ENCODE measurements at places on chromosomes 13 and 19.
A peak's percentile ranks its signal among the peaks of the same experiment; 100 is the strongest.

DNA sequence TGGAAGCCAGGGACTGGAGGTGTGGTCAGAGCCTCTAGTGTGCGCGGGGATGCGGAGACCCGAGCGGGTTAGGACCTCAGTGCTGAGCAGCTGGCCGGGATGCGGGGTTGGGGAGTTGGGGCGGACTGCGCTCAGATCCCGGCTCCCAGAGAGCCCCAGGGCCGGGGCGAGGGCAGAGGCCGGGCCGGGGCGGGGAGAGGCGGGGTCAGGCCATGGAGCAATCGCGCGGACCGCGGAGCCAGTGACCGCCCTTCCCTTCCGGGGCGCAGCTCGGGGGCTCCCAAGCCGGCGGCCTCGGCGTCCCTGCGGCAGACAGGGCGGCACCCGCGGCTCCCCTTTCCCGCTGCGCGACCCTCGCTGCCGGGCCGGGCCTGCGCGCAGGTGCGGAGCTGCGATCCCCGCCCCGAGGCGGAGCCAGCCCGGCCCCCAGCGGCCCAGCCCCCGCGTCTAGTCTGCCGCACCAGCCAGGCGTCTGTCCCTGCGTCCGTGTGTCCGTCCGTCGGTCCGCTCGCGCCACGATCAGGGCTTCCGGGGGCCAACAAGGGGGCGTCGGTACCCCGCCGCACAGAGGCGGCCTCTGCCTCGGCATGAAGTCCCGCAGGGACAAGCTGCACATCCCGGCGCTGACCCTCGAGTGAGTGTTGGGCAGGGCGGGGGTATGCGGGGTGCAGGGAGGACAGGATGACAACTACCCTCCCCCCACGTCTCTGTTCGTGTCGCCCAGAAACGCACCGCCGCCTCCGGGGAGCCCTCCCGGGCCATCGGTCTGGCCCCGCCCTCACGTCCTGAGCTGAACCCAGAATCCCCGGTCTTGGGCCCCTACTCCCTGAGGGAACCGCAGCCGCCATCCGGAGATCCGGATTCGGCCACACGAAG, 12.4 kb downstream of the MAST3 start:
- no peak for DNase-seq

- DNase-seq: no peak
Observed at GRCh38 chr19:51780270-51780669, 14.7 kb upstream of the FPR3 start.

DNA sequence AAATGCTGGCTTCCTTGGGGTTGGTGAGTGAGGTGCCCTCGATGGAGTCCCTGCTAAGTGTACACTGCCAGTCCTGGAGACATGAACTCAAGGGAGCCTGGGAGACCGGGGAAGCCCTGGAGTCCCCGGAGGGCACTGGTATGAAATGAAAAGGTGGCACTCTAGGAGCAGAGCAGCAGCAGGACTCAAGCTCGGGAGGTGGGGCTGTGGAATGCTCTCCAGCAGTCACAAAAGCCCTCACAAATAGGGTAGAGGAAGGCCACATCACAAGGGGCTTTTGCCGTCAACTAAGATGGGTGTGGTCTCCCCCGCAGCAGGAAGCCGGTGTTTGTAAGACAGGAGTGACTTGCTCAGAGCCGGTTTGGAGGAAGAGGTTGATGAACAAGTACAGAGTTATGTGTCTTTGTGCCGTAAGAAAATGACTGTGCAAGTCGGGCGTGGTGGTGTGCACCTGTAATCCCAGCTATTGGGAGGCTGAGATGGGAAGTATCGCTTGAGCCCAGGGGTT, 19.3 kb downstream of the CCNE1 start:
- peak; percentile 86 for DNase-seq

- DNase-seq: no peak
Observed at GRCh38 chr13:113369189-113369588, 5.3 kb upstream of the GRTP1 start.

DNA sequence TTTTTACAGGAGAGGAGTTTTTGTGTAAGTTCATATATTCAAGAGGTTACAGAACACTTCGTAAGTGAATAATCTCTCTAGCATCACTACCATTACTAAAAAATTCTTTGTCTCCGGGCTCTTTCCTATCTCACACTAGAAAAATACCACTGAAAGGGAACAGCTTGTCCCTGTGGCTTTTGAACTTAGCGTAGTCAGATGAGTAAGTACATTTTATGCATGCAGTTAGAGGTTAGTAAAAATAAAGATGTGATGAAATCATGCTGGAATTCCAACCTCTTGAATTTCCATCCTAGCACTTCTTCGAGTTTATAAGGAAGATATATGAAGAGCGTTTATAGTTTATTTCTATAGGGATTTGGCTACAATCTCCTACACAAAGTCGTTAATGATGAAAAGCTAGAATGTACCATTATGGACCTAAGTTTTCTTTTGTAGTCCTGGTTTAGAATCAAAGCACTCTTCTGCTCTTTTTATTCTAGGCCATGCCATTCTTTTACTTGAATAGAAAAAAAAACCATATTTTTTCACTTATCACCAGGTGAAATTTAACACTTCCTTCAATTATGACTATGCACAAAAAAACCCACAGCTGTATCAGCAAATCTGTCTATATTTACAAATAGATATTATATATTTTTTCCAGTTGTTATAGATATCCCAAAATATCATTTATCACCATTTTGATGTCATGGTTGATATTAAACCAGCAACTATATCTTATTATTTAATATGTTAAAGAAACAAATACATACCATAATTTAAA, 139.9 kb upstream of the PCDH9 start:
- no peak for DNase-seq

DNA sequence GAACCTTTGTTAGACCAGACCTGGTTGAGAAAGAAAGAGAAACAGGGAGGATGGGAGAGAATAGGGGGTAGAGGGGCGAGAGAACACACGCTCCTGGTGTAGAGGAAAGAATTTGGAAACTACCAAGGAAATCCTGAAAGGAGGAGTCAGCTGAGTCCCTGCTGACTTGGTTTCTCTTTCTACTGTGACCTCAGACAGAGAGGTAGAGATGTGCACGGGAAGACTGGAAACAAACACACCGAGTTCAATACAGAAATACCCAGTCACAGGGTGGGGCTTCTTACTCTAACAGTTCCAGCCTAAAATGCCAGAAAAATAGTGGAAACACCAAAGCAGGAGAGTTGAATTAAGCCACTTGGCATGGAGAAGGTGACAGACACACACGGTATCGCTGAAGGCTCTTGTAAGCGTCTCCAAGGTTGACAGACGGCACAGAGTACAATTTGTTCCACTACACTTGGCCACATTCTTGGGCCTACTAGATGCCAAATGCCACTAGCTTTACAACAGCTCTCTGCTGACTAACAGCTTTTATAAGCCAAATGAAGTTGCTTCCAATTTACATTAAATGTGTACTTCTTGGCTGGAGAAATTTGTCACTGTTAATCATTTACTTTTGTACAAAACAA, 28.1 kb downstream of the LATS2 start:
- no peak for DNase-seq

DNA sequence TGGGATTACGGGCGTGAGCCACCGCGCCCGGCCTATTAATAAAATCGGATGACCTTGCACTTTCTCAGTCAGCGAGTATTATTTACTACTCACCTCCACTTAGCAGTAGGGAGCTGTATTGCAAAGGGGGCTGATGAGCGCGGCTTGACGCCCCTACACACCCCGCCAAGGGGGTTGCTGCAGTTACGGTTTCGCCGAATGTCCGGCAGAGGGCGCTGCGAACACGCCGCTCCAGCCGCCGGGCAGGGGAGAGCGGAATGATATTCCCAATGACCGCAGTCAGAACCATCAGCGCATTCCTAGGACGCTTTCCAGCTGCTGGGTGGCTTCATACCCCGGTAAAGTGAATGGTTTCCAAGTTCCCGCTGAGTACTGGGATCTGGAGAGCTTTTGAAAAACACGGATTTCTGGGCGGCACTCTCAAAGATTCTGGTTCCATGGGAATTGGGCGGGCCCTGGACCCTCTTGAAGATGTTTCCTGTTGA, 30.0 kb upstream of the TPT1 start:
- DNase-seq: peak; percentile 49

GRCh38 chr13:98939660-98940191, 38.1 kb downstream of the DOCK9 start:
- no peak for DNase-seq

GRCh38 chr13:97278435-97279411, 56.6 kb downstream of the MBNL2 start:
- DNase-seq: no peak
